ENCODE measurements at places on chromosomes 1 and 21.

- no peak for DNase-seq
These were observed 41.5 kb upstream of the SGIP1 start for GRCh38 chr1:66492424-66492823.

GRCh38 chr1:218390618-218391017 lies 45.5 kb downstream of the TGFB2 start:
- DNase-seq = peak; percentile 55

DNA sequence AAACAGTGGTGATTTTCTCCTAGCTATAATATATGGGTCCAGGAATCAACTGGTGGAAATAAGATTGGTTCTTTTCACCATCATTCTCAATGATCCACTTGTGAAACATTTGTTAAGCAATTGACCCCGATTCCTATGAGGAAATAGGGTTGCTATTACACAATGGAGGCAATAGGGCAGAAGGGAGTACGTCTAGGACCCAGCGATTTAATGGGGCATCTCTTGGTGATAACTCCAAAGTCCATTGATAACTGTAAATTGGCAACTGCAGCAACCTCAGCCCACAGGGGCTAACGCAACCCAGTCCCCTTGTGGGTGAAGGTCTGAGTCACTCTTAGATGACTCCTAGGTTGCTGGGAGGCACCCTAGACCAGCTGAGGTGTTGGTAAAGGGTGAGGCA lies 62.5 kb upstream of the BARHL2 start:
- no peak for DNase-seq

- no peak for DNase-seq
These were observed 6.3 kb downstream of the PIGR start for GRCh38 chr1:206939841-206940587.
